Stimulated activated CD8-positive, alpha-beta memory T cell treated with anti-CD3 and anti-CD28 coated beads, Interleukin-4, amount 100 ng/mL, for 1 hour (primary cell): ENCODE measurements at places on chromosomes 5 and 9.

GRCh38 chr5:117131048-117131679 lies 556.5 kb upstream of the SEMA6A start:
- no peak for DNase-seq

DNA sequence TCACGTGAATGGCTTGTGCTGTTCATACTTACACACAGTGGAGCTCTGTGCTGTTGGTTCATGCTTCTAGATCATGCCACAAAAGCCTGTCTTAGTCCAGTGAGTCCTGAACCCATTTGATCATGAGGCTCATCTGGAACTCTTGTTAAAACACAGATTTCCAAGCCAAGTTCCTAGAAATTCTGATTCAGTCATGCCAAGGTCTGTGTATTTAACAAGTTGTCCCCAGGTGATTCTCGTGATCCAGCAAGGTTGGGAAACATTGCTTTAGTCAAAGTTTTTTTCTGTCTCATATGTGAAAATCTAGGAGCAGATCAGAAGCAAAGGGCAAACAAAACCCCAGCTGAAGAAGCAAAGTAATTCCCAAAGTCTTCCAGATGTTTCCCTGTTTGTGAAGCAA lies 112.5 kb upstream of the GAS1 start:
- DNase-seq, result no peak

DNA sequence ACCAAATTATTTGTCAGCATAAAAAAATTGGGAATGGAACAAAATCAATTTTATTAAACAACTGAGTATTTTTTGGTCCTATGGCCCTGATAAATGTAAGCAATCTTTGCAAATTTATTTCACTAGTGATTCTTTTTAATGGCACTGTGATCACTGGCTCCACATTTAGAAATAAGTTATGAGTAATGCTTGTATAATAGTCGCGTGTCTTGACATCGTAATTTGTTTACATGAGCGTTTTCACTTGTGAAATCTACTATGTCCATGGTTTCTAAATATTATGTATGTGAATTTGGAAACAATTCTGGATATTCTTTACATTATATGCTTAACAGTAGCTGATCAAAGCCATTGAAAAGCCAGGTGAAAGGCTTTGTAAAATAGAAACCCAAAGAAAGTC lies 817.5 kb downstream of the EFNA5 start:
- DNase-seq, result no peak

DNA sequence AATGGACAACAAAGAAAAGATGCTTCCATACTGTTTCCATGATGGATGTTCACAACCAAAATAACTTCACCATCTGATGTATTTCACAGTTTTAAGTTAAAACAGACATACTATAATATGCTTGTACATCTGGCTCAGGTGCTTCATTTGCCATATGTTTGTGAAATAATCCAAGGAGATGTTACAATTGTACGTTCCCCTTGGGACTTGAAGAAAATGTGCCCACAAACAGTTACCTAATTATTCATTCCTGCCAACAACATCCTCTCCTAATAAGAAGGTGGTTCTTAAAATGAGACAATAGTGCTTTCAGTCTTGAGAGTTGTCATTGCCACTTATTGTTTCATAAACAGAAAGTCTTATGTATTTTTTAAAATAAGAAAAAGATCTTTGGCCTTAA lies 33.1 kb upstream of the SMARCA2 start:
- DNase-seq, result no peak

- no peak for DNase-seq
These were observed 38.0 kb downstream of the KIF24 start for GRCh38 chr9:34291023-34291422.

DNA sequence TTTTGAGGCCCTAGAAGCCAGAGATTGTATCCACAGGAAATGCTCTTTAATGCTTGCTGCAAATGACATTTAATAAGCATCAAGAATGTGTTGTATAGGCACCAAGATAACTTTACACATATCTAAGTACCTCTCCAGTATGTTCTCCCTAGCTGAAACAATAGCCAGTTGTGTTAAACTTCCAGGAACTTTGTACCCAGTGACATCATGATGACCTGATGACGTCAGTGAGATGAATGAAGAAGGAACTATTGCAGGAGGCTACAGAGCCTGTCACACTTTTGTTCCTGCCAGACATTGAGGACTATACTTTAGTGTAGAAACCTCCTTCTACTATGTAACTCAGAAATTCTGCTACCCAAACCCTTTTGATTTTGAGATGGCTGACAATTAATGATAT lies 129.8 kb downstream of the CD180 start:
- no peak for DNase-seq

- DNase-seq, result no peak
These were observed 41.3 kb downstream of the VPS13A start for GRCh38 chr9:77218612-77219011.

DNA sequence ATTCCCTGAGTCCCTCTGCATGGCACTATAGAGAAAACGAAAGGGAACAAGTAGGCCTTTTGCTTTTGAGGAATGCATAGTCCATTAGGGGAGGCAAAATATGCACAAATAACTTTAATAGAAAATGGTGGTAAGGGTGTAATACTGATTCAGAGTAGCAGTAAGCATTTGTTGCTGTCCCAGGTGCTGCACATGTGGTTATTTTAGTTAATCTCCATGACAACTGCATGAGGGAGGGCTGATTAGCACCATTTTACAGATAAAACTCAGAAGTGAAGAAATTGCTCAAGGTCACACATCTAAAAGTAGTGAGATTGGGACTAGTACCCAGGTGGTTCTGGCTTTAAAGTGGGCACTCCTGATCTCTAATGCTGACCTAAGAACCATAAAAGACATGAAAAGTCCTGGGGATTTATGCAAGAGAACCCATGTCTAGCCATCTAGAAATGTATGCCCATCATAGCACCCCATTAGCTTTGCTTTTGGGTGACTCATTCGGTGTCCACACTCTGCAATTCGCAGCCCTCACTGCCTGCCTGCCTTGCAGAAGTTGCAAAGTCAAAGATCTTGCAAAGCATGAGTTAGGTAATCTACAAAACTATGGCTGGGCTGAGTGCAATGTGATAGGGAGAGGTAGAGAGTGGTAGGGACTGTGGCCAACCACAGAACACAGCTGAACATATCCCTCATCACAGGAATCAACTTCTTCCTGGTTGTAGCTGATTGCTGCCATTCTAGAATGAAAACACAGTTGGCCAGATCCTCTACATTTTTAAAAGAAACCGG lies 195.2 kb downstream of the PTTG1 start:
- DNase-seq, result no peak

DNA sequence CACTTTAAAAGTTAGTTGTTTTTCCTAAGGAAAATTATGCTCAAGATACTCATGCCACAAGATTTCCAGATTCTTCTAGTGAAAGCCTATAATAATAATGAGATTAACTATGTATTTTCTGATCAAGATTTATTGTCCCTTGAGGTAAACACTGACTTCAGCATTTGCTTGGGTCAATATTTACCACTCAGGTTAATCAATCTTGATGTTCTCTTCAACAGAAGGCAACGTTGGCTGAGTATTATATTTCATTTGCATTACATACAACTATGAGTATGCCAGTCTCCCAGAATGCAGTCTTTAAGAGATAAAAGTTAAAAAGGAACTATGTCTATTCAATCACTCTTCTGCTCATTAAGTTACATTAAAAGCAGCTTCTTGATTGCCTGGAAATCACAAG lies 115.6 kb downstream of the GPR21 start:
- no peak for DNase-seq

GRCh38 chr5:176677209-176677939 lies 30.1 kb downstream of the TSPAN17 start:
- no peak for DNase-seq

DNA sequence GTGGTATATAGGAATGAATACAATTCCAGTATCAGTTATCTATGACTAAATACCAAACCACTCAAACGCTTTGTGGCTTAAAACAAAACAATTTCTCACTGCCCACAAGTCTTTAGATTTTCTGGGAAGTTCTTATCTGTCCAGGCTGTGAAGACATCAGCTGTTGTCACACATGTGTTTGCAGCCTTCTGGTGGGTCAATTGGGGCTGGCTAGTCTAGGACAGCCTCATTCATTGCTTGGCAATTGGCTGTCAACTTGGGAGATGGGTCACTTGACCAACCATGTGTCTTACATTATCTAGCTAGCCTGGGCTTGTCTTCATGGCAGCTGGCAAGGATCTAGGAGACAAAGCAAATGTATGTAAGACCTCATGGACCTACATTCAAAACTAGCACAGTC lies 53.8 kb upstream of the PAPPA start:
- DNase-seq, result no peak

GRCh38 chr5:66138637-66139317 lies 5.3 kb upstream of the SREK1 start:
- DNase-seq, result no peak

- DNase-seq, result no peak
These were observed 354.9 kb downstream of the DIRAS2 start for GRCh38 chr9:90287567-90288274.

DNA sequence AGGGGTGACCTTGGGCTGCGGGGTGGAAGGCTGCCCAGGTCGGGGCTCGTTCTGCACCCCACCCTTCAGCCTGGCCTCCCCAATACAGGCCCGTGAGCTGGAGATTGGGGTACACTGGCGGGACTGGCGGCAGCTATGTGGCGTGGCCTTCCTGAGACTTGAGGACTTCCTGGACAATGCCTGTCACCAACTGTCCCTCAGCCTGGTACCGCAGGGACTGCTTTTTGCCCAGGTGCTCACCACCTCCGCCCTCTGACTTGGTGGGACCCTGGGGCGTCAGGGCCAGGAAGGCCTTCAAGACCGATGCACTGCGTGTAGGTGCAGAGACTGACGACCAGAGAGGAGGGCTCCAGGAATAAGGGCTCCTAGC lies 10.5 kb downstream of the ZDHHC12 start:
- no peak for DNase-seq

DNA sequence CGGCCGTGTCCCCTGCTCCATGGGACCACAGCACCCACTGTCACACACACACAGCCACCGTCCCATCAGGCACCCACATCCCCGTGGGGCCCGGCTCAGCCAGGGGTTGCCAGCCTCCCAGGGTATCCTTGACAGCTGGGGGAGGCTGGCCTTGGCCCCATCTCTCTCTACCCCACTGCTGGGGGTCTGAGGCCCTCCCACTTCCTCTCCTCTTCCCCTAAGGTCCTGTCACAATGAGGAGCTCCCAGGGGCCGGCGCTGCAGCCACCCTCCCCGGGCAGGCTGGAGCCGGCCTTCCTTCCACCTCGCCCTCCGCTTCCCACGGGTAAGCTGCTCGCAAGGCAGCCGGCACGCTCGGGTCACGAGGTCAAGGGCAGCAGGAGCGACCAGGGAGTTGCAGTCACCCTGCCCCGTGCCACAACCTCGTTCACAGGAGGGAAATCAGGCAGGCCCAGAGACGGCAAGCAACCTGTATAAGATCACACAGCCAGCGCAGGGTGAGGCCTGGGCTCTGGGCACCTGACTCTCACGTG lies 38.6 kb upstream of the NOTCH1 start:
- no peak for DNase-seq

GRCh38 chr9:113464286-113464660 lies 746 bp downstream of the RGS3 start:
- DNase-seq, result no peak

GRCh38 chr5:77645158-77645994 lies 6.9 kb upstream of the OTP start:
- no peak for DNase-seq

GRCh38 chr5:127085371-127085770 lies 12.1 kb upstream of the C5orf63 start:
- no peak for DNase-seq

GRCh38 chr9:93198117-93198837 lies 14.3 kb downstream of the WNK2 start:
- DNase-seq, result no peak

GRCh38 chr9:91291866-91292265 lies 69.9 kb downstream of the AUH start:
- DNase-seq, result no peak

- no peak for DNase-seq
These were observed 6.1 kb upstream of the RNF183 start for GRCh38 chr9:113309204-113309813.

- no peak for DNase-seq
These were observed 42.5 kb downstream of the TMEM174 start for GRCh38 chr5:73215531-73215890.

GRCh38 chr9:114953959-114954358 lies 23.6 kb upstream of the TNFSF8 start:
- no peak for DNase-seq

DNA sequence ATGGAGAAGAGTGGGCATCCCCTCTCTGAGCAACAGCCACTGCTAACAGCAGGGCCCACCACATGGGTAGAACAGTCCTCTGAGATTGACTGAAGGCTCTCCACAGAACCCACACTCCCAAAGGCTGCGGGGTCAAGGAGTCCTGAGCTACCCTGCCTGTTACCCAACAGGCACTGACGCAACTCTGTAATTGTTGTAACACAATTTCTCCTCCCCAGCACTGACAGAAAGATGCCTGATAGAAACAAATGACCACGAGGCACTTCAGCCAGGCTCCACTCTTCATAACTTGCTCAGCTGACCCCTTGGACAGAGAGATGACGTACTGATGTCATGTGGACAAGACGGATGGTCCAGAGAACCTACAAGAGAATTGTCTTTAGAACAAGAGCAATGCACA lies 220.7 kb downstream of the SPOCK1 start:
- no peak for DNase-seq

DNA sequence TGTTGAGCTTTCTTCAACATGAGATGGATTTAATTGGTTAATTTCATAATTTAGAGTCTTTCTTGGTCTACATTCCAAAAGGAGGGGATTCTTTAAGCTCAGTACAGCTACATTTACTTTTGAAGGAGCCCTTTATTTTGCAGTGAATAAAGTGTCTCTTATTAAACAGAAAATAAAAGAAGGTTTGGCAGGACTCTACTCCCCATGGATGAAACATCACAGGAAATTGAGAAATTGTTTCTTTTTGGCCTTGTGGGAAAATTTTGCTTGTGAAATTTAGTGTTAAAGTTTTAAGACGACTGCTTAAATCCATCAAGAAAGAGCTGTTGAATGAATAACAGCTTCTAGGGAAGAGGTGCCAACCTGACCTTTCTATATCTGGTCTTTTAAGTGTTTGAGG lies 187.7 kb downstream of the NTRK2 start:
- DNase-seq, result no peak

- DNase-seq, result no peak
These were observed 326.9 kb downstream of the SPOCK1 start for GRCh38 chr5:137172258-137172657.

- DNase-seq, result no peak
These were observed 68.5 kb downstream of the WWC1 start for GRCh38 chr5:168359820-168360460.

GRCh38 chr5:134611515-134611914 lies 21.1 kb downstream of the SAR1B start:
- DNase-seq, result no peak

GRCh38 chr5:181194489-181195248 lies 10.3 kb downstream of the TRIM7 start:
- no peak for DNase-seq
